Activated B cell treated with CpG ODN at 0.5 μM for 24 hours (primary cell): ENCODE measurements at places on chromosomes 5 and 9.

DNA sequence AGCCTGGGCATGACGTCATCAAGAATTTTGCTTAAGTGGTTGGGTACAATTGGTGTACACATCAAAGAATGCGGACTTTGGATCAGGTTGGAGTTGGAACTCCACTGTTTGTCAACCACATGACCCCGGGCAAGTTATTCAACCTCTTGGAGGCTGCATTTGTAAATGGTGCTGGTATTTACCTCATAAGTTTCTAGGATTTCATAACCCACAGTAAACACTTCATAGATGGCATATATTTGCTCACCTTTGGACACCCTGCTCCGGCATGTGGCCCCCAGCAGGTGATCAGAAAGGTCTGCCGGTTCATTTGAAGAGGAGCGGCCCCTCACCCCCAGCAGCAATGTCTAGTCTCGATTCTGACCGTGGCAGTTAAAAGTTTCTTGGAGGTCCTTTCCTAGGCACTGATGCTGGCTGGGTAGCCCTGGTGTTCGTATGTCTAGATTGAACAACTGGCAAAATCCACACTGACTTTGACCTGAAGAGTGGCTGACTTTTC is 60.6 kb downstream of the IL6ST start:
- DNase-seq, result no peak

- no peak for DNase-seq
Observed at GRCh38 chr9:96420468-96421219, 2.5 kb upstream of the ZNF367 start.

GRCh38 chr9:90394871-90395270 is 247.8 kb downstream of the DIRAS2 start:
- DNase-seq, result no peak

GRCh38 chr5:56722317-56722716 is 93.0 kb upstream of the MAP3K1 start:
- no peak for DNase-seq

DNA sequence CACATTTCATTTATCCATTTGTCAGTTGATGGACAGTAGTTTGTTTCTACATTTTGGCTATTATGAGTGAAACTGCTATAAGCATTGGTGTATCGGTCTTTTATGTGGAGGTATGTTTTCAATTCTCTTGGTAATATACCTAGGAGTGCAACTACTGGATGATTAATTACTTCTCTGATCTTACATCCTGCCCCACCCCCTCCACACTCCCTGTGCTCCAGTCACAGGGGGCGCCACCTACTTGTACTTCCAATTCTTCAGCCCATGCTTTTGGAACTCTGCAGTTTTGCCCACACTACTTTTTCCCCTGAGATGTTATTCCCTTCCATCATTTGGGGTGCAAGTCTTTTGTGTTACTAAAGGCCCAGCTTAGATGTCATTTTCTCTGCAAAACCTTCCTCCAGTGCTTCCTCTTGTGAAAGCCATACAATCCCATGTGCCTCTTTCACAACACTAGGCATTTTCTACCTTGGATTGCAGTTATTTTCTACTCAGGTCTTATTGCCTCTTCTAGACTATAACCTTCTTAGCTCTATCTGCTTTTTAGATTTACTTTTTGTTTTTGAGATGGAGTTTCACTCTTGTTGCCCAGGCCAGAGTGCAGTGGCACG is 42.1 kb downstream of the SEC61B start:
- DNase-seq, result no peak

DNA sequence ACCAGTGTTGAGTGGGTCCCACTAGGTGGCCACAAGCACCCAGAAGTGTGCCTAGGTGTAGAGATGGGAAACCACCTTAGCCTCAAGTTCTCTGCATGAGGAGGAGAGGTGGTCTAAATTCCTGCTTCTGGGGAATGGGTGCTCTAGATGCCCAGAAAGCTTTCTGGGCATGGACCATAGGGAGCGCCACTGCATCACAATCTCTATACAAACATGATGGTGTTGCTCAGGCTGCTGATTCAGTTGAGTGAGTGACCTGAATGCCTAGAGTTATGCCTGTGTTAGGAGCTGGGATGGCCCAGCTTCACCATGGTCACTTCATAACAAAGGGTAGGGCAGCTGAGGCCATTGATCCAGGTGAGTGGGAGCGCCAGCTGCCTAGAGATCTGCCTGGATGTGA is 667.9 kb upstream of the ARRDC3 start:
- DNase-seq, result no peak

- no peak for DNase-seq
Observed at GRCh38 chr5:97142521-97143254, at the start of gene LIX1. LIX1 (minus strand) TSS chr5:97142611; CDS start chr5:97142576, 35 bp downstream.

- DNase-seq, result no peak
Observed at GRCh38 chr5:126479810-126480209, 56.6 kb downstream of the GRAMD2B start.

- DNase-seq, result no peak
Observed at GRCh38 chr5:151547364-151547763, 43.8 kb downstream of the FAT2 start.
